ENCODE measurements at places on chromosomes 3 and 15. TPM values are rescaled to one million over a fixed set of nuclear protein-coding genes. Genes with fewer than 3 reads are reported as not detected.

Gene PLSCR4
- total RNA-seq: 9.3 TPM

- peaks cover 4% of the 10 kb centered on the region for H3K4me1 ChIP-seq
- H3K36me3 ChIP-seq: no peaks in the 10 kb centered on the region
Measured at GRCh38 chr15:33296050-33296449, 14.7 kb upstream of the RYR3 start.

Gene MEGF11
- not detected for total RNA-seq

GRCh38 chr3:58161435-58162398 lies 49.1 kb downstream of the DNASE1L3 start:
- peaks cover 32% of the 10 kb centered on the region for H3K4me1 ChIP-seq
- no peaks in the 10 kb centered on the region for H3K27me3 ChIP-seq
- peaks cover 51% of the 10 kb centered on the region for H3K36me3 ChIP-seq
- peak; percentile 75 for DNase-seq
- H3K4me3 ChIP-seq: no peak overlapping the region

Gene SUSD5
- 0.69 TPM for total RNA-seq

Gene FOXB1
- total RNA-seq: not detected

Gene PRSS50
- 0.29 TPM for total RNA-seq

Gene ERC2
- total RNA-seq: 2.0 TPM

Gene SERPINI2
- total RNA-seq: not detected

Gene MUSTN1
- 207 TPM for total RNA-seq

DNA sequence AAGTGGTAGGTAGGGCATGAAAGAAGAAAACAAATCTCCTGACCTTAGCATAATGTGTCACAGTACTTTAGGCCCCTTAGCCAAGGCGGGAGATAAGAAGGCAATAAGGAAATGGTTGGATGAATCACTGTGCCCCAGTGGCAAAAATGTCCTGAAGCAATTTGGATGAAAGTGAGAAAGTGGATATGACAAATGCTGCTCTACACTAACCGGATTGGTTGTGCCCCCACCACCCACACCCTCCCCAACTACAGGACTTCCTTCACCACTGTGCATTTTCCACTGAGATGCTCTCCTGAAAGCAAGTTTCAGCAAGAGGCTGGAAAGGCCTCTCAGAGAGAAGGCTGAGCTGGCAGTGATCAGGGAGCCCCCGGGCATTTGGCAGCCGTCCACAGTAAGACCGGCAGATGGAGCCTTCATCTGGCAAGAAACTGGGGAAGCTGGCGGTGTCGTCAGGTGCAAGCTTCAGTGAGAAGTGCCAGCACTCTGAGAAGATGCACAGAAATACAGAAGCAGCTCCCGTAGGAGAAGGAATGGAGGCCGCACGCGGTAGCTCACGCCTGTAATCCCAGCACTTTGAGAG lies 63.8 kb downstream of the ATP1B3 start:
- DNase-seq: no peak
- H3K36me3 ChIP-seq: no peaks in the 10 kb centered on the region
- no peak overlapping the region for H3K4me3 ChIP-seq

GRCh38 chr3:177515786-177516157 lies 318.5 kb upstream of the TBL1XR1 start:
- no peaks in the 10 kb centered on the region for H3K27me3 ChIP-seq
- H3K36me3 ChIP-seq: no peaks in the 10 kb centered on the region
- H3K4me1 ChIP-seq: peaks cover 51% of the 10 kb centered on the region
- peak overlapping the region; percentile 68 for H3K27ac ChIP-seq
- H3K4me3 ChIP-seq: no peak overlapping the region

- H3K4me3 ChIP-seq: no peak overlapping the region
- no peaks in the 10 kb centered on the region for H3K27me3 ChIP-seq
- H3K27ac ChIP-seq: no peak overlapping the region
- DNase-seq: no peak
- no peaks in the 10 kb centered on the region for H3K4me1 ChIP-seq
Measured at GRCh38 chr3:110311541-110311940, 760.1 kb upstream of the NECTIN3 start.

DNA sequence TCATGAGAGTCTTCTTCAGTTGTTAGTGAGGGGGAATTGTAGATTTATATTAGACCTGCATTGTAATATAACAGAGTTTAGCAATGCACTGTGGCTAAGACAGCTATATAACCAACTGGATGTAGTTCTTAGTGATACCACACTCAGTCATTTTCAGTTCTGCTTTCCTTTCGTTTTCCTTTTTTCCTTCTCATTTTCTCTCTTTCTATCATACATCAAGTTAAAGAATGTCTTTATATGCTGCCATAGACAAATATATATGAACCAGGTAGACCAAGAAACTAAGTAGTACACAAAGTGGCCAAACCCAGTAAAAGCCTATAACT lies 43.7 kb upstream of the CD47 start:
- no peak overlapping the region for H3K4me3 ChIP-seq
- H3K27ac ChIP-seq: no peak overlapping the region
- no peaks in the 10 kb centered on the region for H3K4me1 ChIP-seq
- no peaks in the 10 kb centered on the region for H3K27me3 ChIP-seq
- no peak for DNase-seq

DNA sequence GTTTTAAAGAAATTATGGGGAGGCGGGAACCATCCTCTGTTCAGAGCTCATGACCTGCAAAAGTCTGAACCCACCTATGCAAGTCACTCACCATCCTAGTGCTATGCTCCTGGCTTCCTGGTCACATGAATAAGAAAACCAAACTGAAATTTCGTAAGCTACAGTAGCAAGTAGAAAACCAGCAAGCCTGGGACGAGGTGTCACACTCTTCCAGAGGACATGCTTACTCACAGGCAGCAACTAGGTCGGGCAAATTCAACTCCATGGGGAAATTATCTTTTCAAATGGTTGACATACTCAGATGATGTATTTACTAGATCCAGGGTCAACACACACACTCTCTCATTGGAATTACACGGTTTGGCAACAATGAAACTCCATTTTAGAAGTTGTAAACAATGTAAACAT lies 31.3 kb downstream of the LDHAL6B start:
- H3K4me1 ChIP-seq: peaks cover 4% of the 10 kb centered on the region
- H3K4me3 ChIP-seq: no peak overlapping the region
- H3K27me3 ChIP-seq: no peaks in the 10 kb centered on the region
- H3K36me3 ChIP-seq: no peaks in the 10 kb centered on the region

DNA sequence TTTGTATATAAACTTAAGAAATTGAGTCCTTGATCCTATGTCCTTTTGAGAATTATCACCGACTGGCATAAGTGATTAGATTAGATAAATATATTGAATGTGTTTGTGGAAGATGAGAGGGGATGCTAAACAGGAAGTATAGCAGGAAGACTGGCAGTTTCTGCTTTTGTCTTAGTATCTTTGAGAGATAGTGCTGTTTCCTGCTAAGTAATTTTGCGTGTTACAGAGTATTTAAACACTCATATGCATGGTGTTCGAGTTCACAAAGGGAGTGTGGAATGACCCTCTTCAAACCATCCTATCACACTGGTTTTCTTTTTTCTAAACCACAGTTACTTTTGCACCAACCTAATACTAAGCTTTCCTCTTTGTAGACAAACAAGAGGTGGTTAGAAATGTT lies 106.0 kb downstream of the KLHL25 start:
- H3K36me3 ChIP-seq: peaks cover 94% of the 10 kb centered on the region
- H3K27ac ChIP-seq: peak overlapping the region; percentile 73
- no peaks in the 10 kb centered on the region for H3K27me3 ChIP-seq

Gene CLSTN2
- 2.9 TPM for total RNA-seq

- no peaks in the 10 kb centered on the region for H3K27me3 ChIP-seq
- DNase-seq: no peak
- no peak overlapping the region for H3K4me3 ChIP-seq
- H3K27ac ChIP-seq: no peak overlapping the region
- H3K36me3 ChIP-seq: no peaks in the 10 kb centered on the region
Measured at GRCh38 chr15:39052323-39052705, 487.7 kb upstream of the RASGRP1 start.

DNA sequence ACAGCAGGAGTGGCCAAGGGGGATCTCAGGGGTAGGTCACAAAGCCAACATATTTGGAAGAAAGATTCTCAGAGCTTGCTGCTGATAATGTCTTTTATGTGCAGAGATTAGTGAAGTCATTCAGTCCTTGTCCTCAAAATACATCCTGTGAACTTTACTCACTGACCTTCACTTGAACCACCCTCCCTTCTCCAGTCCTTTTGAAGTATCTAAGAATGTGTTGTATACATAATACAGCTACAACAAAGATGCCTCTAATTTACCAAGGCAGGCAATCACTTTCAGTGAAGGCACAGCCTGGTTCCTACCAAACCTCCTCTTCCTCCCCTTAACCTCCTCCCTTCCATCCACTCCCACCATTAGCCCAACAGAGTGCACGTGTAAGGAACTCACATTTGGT lies 38.3 kb downstream of the ETV5 start:
- no peaks in the 10 kb centered on the region for H3K27me3 ChIP-seq
- H3K27ac ChIP-seq: no peak overlapping the region
- no peak overlapping the region for H3K4me3 ChIP-seq
- no peaks in the 10 kb centered on the region for H3K36me3 ChIP-seq
- no peak for DNase-seq

GRCh38 chr3:74055061-74055460 lies 430.3 kb upstream of the PDZRN3 start:
- no peaks in the 10 kb centered on the region for H3K36me3 ChIP-seq
- DNase-seq: no peak
- H3K27me3 ChIP-seq: no peaks in the 10 kb centered on the region

Gene FMN1
- 3.6 TPM for total RNA-seq

GRCh38 chr3:54206874-54207273 lies 84.5 kb downstream of the CACNA2D3 start:
- H3K4me1 ChIP-seq: peaks cover 13% of the 10 kb centered on the region
- no peak overlapping the region for H3K27ac ChIP-seq
- H3K36me3 ChIP-seq: no peaks in the 10 kb centered on the region
- no peak overlapping the region for H3K4me3 ChIP-seq
- H3K27me3 ChIP-seq: no peaks in the 10 kb centered on the region

GRCh38 chr3:198062068-198062465 lies 102.0 kb downstream of the LMLN start:
- no peak for DNase-seq
- no peaks in the 10 kb centered on the region for H3K4me1 ChIP-seq
- no peak overlapping the region for H3K27ac ChIP-seq

Gene MST1R
- total RNA-seq: 1.8 TPM

DNA sequence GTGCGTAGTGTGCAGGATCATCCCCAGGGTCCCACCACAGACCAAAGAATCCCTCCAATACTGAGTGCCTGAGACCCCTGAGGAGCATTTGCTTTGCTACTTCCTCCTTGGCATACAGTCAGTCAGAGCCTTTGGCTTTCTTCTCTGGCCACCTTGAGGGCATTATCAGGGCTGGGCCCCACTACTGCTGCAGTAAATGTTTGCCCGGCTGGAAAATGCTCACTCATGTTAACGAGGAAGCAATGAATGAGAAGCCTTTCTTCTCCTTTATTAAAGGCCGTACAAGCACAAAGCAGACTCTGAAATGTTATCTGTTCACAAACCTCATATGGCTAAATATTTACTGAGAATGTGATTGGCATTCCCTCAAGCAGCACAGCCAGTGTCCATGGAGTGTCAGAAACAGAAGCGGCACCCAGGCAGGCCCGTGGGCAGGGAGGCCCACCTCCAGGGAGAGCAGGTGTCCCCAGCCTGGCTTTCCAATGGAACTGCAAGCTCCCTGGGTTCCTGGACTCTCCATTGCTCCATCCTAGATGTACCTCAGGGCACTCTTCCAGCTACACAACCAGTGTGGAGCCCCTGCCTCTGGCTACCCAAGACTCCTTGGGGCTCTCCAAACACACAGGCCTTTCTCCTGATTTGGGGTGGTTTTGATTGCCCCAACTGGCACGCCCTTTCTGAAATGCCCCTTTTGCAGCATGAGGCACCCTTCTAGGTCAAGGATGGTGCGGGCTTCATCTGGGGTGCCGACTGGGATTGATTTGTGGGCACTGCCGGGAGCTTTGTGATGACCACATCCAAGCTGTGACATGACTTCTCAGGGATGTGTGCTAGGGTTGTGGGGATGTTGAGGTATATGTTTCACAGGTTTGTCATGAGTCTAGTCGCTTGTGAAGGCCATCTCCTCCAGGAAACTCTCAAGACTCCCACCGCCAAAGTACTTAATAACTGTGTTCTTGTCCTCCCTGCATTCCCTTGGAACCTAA lies 195.6 kb downstream of the FAM43A start:
- H3K4me1 ChIP-seq: peaks cover 80% of the 10 kb centered on the region
- no peak overlapping the region for H3K4me3 ChIP-seq
- H3K27me3 ChIP-seq: no peaks in the 10 kb centered on the region

DNA sequence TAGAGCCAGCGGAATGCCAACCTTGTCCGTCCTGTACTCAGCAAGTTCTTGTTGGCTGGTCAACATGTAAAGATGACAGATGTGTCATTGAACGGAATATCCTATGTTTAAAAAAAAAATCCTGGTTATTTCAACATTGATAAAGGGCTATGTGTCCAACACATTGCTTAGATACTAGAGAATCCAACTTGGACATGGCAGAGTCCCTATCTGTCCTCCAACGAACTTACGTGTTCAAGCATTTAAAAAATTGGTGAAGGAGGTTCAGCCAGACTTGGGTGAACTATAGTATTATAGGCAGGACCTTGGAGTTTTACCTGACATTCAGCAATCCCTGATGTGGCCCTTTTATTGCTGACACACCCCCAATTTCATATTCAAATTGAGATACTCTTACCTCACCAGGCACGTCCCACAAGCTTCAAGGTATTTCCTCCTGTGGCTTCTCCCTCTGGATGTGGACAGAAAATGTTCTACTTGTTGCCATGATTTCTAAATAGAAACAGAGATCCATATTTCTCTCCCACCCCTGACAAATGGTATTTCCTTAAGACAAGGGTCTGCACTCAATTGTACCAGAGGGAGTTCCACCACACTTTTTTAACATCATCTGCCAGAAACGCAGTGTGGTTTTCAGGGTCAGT lies 207.7 kb upstream of the TPM1 start:
- no peak overlapping the region for H3K4me3 ChIP-seq
- peaks cover 6% of the 10 kb centered on the region for H3K4me1 ChIP-seq
- H3K27ac ChIP-seq: peak overlapping the region; percentile 20
- H3K36me3 ChIP-seq: peaks cover 77% of the 10 kb centered on the region
- H3K27me3 ChIP-seq: no peaks in the 10 kb centered on the region

- H3K27me3 ChIP-seq: no peaks in the 10 kb centered on the region
- no peak overlapping the region for H3K4me3 ChIP-seq
- H3K36me3 ChIP-seq: no peaks in the 10 kb centered on the region
- no peak for DNase-seq
- H3K4me1 ChIP-seq: peaks cover 26% of the 10 kb centered on the region
Measured at GRCh38 chr15:62961134-62961533, 81.4 kb upstream of the TPM1 start.

DNA sequence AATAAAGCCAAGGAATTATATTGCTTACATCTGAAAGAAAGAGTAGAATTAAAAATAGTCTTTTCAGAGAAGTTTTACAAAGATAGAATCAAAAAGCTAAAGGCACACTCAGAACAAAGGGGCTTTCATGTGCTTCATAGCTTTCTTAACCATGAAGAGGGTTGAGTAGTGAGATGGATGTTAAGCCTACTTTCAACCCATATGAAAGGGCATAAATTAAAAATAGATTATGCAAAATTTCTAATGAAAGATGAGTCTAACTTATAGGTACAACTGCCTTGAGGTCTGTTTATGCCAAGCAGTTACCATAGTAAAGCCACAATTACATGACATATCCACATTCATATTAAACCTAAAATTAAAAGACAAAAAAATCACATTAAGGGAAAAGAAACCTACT lies 223.3 kb upstream of the ARHGEF26 start:
- H3K27ac ChIP-seq: no peak overlapping the region
- H3K36me3 ChIP-seq: no peaks in the 10 kb centered on the region
- no peaks in the 10 kb centered on the region for H3K4me1 ChIP-seq
- H3K4me3 ChIP-seq: no peak overlapping the region
- DNase-seq: no peak
